AG20443 (cell line): ENCODE measurements at places on chromosomes 5 and 9.

GRCh38 chr5:65102976-65103711 lies 334.4 kb downstream of the CWC27 start:
- DNase-seq = peak; percentile 84

DNA sequence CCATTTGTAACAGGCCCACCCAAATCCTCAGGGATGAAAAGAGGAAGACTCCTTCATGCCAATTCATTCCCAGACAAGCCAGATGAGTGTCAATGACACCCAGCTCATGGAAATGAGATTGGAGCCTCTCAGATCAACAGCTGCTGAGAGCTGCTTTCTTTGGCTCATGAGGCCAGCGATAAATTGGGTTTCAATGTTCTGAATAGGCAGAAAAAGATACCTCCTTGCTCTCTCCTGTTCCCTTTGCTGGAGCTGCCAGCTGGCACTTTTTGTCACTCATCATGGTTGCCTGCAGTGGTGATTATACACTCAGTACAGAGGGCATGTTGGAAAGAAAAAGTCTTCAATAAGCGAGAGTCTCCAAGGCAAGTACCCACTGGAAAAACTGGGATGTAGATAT lies 47.1 kb downstream of the SH3RF2 start:
- no peak for DNase-seq

DNA sequence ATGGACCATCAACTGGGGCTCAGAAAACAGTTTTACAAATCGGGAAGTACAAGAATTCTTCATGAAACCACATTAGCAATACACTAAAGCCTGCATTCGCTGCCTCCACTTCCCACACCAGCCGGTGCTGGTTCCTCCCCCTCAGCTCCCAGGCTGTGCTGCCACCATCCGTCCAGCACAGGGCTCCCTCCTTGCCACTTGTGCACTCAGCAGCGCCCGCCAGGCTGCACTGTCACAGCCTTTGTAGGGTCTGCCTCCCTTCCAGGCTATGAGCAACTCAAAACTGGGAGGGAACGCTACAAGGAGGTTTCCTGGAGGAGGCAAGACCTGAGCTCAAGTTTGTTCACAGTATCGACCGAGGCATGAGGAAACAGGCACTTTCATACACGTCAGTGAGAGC lies 7.7 kb downstream of the MAPK9 start:
- no peak for DNase-seq

DNA sequence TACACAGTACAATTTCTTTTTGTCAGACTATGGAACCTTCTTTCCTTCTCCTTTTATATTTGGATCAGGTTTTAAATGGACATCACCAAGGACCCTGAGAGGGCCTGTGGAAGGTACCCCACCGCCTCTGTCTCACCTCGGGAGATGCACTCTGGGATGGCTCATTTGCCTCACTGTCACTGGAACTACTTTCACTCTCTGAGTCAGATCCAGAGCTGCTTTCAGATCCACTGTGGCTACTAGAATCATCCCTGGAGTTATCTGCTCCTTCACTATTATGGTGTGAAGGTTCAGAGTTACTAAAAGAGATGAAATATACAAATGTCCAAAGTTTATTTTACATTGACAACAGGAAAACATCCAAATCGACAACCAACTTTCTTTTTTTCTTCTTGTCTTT lies 24.6 kb downstream of the LEAP2 start:
- DNase-seq = no peak

DNA sequence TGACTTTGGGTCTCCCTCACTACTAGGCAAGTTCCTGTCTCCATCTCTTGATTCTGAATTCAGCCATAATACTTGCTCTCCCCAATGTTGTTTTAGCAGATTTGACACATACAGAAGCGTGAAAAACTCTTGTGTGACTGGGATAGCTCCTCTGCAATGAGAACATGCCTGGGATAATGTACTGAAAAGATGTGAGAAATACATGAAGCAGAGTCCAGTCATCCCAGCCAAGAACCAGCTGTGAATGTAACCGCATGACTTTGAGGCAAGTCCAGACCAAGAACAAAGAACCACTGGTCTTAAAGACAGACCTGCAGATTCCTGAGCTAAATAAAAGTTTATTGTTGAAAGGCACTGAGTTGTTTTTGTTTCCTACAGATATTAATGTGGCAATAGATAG lies 135.0 kb downstream of the NMUR2 start:
- no peak for DNase-seq

DNA sequence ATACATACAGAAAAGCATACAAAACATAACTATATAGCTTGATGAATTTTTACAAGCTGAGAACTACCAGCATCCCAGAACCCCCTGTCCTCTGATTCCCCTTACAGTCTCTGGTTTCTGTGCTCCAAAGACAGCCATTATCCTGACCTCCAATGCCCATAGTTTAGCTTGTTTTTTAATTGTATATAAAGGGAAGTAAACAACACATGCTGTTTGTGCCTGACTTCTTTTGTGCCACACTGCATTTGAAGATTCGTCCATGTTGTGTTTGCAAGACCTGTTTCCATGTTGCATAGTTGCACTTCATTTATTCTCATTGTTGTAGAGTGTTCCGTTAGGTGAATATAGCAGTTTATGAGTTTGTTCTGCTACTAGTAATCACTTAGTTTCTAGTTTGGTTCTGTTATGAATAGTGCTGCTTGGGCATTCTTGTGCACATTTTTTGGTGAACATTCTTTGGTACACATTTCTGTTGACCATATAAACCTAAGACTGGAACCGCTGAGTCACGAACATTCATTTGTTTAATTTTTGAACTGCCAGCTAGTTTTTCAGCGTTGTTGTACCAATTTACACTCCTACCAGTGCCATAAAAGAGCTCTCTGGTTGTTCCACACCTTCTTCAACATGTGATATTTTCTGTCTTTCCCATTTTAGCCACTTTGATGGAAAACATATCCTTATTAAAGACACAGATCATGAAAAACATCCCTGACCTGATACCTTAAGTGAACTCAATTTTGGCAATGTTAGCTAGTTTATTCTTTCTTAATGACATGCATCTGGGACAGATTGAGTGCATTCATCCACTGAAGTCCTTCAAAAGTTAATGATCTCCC lies 78.1 kb upstream of the ANXA1 start:
- peak; percentile 33 for DNase-seq

GRCh38 chr5:173670791-173671120 lies 54.3 kb upstream of the BOD1 start:
- DNase-seq = no peak

GRCh38 chr9:129597355-129598088 lies 23.4 kb downstream of the C9orf50 start:
- DNase-seq = peak; percentile 82

- peak; percentile 81 for DNase-seq
These were observed 40.2 kb upstream of the AGXT2 start for GRCh38 chr5:35087991-35088390.

GRCh38 chr5:44511596-44511995 lies 122.4 kb upstream of the FGF10 start:
- no peak for DNase-seq

DNA sequence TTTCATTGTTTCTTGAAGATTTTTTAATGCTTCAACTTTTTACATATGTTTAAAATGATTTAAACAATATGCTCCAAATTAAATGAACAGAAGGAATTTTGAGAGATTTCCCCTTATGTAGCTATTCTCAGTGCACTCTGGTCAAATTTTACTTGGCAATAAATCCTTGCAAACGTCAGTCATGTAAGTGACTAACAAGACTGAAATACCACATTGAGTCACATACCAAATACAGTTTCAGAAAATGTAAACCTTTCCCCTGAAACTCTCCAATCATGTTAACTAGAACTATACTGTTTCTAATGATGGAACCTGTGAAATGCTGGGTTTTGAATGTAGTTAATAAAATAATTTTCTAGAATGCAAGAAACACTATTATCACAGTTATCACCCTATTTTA lies 29.6 kb downstream of the SAR1B start:
- DNase-seq = no peak

DNA sequence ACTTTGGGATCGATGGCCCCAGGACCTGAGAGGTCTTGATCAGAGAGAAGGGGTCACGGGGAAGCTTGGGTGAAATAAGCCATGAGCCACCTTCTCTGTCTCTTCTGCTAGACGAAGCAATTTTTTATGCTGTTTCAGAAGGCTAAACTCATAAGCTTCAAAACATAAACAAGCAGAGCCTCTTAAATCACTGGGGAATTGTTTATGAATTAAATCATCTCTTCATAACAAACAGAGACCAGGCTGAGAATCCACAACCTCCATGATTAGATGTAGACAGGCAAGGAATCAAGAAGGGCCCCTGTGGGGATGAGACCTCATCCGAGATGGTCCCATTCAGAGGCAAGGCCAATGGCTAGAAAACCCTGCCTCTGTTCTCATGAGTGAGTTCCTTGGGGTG lies 21.7 kb upstream of the TCOF1 start:
- DNase-seq = no peak

GRCh38 chr9:113449376-113449775 lies 14.2 kb upstream of the RGS3 start:
- no peak for DNase-seq

DNA sequence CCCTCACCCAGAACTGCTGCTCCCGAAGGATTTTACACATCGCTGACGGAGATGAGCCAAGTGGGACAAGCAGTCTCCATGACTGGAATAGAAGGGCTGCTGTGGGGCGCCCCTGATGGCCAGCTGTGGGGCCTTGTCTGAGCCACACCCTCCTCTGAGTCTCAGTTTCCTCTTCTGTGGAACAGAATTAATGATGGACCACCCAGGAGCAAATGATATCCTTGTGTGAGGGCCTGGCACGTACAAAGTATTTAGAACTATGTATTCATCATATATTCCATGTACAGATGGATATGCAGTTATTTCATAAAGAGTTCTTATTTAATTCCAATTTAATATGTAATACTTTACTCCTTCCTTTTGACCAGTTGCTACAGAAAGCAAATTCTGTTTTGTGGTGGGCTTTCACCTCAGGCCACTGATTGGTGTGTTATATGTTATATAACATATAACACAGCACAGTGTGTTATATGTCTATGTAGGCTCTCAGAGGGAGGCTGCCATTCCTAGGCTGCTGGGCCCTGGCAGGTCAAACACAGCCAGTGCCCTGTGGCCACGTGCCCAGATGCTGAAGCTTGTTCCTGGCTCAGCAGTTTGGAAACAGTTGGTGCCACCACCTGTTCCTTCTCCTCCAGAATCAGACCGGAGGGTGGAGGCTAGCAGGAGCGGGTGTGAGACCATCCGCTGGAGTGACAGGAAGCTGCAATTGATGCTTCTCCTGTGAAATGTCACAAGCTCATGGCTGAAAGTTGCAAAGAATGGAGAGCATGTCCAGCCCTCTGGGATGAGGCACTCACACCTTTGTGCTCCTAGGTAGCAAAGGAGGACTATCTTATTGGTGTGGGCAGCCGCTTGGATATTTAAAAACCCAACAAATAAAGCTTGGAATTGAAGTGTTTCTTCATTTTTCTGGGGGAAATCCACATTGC lies 4.4 kb upstream of the FGD3 start:
- no peak for DNase-seq

DNA sequence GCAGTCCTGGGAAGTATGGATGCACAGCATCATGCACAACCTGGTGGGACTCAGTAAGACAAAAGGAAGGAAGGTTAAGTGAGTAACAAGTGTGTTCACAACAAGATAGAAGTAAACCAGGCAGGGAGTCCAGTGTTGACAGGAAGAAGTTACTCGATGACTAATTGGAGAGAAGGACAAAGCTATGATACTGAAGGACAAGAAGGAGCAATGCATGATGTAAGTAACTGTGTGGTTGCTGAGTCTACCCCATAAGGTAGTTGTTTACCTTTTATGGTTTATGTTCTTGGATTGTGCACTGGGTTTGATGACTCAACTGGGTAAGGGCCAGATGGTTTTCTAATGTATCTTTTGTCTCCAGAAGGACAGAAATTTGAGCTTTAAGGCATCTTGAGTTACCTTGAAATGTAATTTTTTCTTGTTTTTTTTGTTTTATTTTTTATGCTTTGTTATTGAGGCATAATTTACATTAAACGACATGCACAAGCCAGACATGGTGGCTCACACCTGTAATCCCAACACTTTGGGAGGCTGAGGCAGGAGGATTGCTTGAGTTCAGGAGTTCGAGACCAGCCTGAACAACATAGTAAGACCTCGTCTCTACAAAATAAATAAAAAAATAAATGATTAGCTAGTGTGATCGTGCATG lies 89.2 kb upstream of the CAST start:
- DNase-seq = peak; percentile 71

GRCh38 chr9:130824079-130824478 lies 11.0 kb upstream of the ABL1 start:
- DNase-seq = no peak

- no peak for DNase-seq
These were observed 506 bp downstream of the ADAMTS19 start for GRCh38 chr5:129460672-129460935.

DNA sequence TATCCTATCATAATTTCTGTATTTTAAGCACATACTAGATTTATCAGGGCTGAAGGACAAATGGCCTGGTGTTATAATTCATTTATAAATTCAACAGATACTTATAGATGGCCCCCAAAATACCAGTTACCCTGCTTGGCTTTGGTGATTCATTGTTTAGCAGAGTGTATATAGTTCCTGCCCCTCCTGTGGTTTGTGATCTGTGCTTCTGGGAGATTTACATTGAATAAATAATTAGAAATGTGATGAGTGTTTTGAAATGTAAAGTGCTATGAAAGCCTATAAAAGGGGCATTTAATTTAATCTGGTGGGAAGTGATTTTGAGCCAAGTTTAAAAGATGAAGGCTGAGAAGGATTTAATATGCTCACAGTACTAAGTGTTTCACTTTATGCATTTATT lies 36.7 kb upstream of the ZCCHC7 start:
- DNase-seq = no peak

DNA sequence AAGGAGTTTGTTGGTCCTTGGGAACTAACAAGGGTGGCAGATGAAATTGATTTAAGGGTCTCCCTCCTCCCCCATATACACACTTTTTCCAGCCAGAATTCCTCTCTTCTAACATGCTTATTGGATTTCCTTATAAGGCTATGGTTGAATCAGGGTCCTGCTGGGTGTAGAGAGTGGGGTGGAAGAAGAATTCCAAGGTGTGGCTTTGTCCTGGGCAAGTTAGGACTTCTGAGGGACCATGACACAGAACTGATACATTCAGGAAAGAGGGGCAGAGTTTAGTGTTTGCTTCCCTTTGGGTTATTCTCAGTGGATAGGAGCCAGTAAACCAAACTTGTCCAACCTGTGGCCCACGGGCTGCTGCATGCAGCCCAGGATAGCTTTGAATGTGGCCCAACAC lies 116.5 kb downstream of the SNX18 start:
- no peak for DNase-seq

DNA sequence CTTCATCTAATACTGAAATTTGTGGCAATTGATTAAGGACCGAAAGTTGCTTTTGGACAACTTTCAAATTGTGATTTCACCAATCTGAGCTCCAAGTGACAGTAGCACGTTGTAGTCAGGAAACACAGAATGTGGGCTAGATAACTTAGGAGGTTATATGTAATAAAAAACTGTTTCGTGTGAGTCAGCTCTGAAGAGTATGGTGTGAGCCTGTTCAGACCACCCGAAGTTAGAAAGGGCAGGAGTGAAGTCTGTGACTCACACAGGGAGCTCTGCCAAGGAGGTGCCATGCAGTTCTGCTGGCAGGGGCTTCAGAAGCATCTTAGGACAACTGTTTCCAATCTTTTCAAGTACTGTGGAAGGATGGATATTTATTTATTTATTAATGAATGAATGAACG lies 16.4 kb upstream of the ZBTB34 start:
- peak; percentile 62 for DNase-seq

- DNase-seq = no peak
These were observed 30.4 kb upstream of the OTULINL start for GRCh38 chr5:14551211-14551610.
